ENCODE measurements at places on chromosomes 16 and 17.

DNA sequence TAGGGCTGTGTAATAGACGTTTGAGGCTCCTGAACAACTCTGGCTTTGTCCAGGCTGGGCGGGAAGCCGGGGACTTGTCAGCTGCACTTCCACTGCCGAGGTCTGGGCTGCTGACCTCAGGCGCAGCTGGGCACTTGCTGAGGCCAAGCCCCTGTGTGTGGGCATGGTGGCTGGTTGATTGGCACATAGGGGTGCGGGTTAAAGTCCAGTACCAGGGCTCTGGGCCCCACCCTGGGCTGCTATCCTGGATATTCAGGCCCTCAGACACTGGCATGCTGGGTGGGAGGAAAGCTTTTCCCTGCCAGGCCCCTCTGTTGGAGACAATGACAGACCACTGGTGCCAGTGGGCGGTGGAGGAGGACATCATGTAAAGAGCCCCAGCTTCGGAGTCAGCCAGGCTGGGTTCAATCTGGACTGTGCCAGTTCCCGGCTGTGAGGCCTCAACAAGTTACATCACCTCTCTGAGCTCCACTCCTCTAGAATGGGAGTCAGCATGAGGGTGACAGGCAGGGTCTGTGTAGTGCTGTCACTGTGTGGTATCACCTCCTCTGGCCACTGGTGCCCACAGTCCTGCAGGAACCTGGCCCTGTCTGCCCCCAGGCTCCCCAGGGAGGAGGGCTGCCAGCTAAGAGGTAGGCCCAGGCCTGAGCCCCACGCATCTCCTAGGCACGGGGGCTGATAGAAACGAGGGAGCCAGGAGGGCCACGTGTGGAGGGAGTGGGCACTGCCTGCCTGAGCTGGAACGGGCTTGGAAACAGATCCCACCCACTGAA, 42.5 kb downstream of the PSME3IP1 start:
- DNase-seq: no peak

DNA sequence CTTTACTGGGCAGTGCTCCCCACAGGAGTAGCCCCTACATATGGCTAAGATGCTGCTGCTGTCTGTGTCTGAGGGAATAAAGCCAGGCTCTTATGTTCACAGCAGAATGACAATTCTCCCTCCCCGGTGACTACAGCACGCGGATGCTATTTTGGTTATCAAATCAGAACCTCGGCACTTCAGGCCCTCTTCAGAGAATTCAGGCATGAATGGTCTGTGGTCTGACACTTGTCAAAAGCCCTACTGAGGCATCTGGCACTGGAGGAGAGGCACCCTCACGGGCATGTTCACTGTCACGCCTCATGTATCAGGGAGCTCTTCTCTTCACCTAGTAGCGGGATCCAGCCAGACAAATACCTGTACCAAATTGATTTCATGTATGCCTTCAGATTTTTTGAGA, 30.4 kb downstream of the KIAA0513 start:
- DNase-seq: no peak

DNA sequence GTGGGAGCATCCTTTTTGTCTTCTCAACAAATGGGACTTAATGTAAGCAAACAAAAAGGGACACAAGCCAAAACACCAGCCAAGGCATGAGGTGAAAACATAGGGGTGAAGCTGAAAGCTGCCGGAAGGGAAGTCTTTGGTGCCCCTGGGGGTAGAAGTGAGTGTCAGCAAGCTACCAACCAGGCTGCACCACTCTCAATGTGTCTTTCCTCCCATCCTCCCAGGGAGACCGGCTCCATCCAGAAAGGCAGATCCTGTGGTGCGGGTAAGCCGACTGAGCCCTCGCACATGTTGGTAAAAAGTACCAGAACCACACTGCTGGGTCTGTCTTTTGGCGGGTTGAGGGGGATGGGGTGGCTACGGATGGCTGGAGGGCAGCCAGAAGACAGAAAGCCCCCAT, 52.0 kb upstream of the SREBF1 start:
- DNase-seq: no peak

- DNase-seq: peak; percentile 10
Measured at GRCh38 chr16:30903002-30903401, 6.6 kb downstream of the CTF1 start.

- peak; percentile 86 for DNase-seq
Measured at GRCh38 chr17:63445571-63445953, 544 bp downstream of the CYB561 start.

- no peak for DNase-seq
Measured at GRCh38 chr17:2631211-2631610, 37.8 kb downstream of the PAFAH1B1 start.

GRCh38 chr16:17171250-17172143, 299.3 kb downstream of the XYLT1 start:
- no peak for DNase-seq

DNA sequence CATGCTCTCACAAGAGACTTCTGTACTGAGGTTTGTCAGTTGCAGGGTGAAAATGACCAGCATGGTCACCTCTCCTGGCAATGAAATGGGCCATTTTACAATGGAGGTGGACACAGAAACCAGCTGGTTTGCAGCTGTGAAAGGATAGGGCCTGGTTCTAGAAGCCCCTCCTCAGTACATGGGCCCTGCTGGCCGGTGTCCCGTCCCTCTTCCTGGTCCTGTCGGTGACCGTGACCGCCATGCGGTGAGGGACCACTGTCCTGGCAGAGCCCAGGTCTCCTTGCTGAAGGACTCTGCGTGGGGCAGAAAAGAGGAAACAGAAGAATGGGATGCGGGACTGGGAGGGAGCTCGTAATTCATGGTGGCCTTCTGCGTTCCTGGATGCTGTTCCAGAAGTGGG, 76.0 kb upstream of the ZNF423 start:
- no peak for DNase-seq

- no peak for DNase-seq
Measured at GRCh38 chr17:57035971-57036481, 49.0 kb upstream of the AKAP1 start.

- no peak for DNase-seq
Measured at GRCh38 chr16:84068041-84068440, 25.4 kb upstream of the SLC38A8 start.

DNA sequence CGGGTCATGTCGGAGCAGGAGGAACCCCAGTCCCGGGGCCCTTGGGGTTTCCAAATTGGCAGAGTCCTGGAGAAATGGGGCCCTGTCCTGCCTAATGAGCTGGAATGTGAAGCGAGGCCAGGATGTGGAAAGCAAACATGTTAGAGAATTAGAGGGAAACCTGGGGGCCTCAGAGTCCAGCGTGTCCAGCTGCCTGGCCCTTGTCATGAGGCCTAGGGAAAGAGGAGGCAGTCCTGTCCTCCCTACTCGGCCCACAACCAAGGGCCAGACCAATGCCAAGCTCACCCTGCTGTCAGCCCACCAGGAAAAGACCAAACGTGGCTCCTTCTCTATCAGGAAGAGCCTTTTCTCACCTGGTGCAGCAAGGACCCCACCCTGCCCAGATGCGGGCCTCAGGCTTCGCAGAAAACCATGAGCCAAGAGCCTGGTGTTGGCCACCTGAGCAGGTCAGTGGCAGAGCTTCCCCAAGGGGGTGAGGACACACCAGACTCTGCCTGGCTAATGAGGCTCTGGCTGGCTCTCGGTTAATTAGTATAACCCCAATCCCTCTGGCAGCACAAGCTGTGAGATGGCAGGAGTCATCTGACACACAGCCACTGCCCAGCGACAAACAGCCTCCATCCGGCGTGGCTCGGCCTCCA, 10.1 kb downstream of the TEKT5 start:
- DNase-seq: no peak

DNA sequence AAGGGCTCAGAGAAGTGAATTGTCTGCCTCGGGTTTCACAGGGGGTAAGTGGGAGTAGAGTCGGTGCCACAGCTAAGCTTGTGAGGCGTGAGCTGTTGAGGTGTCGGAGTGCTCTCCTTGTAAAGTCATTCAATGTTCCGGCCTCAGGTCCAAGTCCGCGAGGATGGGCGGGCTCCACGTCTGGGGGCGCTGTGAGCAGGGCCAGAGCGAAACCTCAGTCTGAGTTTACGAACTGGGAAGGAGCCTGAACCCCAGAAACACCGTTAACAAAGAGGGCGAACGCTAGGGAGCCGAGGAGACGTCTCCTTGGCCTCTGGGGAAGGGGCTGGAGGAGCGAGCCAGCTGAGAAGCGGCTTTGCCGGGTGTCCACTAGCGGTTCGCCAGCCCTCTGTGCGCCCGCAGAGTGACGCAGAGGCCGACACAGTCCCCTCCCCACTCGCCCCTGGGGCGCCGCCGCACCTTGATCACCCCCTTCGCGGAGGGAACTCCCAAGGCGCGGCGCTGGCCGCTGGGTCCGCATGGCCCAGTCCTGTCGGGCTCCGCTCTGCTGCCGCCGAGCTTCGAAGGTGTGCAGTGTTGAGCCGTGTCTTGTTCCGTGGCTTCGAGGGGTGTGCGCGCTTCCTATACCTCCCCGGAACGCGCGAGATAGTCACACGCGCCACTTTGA, 4.9 kb downstream of the IRX3 start:
- no peak for DNase-seq

DNA sequence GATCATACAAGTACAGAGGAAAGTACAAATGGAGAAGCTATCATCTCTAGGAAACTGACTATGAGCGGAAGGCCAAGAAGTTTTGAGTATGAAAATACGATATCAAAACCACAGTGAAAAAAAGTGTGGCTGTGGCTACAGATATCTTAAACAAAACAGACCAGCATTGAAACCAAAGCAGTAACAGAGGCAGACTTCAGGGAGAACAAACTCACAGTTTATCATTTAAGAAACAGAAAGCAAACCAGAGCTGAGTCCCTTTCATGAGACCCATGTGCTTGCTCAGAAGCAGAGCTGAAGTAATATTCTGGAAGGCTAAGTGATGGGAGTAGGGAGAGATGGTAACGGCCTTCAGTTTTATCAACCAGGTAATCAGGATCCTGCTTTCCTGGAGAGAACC, 317.8 kb downstream of the CA10 start:
- DNase-seq: no peak

DNA sequence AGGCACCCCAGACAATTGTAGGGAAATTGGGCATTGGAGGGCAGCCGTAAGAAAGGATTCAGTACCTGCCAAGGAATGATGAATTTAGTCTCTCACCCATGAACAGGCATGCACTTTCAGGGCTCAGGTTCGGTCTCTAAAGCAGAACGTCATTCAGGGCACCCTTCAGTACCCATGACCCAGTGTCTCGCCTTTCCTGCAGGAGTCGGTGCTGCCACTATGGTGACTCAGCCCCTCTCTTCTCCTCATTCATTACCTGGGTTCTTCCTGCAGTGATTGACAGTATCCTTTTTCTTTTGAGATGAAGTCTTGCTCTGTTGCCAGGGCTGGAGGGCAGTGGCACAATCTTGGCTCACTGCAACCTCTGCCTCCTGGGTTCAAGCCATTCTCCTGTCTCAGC, 8.4 kb downstream of the SOST start:
- DNase-seq: no peak

DNA sequence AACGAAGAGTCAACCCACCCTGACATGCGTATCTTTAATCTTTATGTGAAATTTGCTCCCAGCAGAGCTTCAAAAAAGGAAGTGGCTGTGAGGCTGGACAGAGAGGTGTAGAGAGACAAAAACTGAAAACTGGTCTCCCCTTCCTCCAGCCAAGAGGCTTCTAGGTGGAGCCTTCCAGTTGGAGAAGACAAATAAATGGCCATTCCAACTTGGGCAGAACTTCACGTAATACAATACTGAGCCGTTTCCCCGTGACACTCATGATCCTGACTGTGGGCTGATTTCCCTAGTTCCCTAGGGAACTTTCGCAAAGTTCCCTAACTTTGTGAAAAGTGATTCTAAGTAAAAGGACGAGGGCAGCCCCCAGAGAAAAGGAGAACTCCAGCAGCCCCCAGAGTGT, 78.8 kb downstream of the ZFHX3 start:
- no peak for DNase-seq

- peak; percentile 85 for DNase-seq
Measured at GRCh38 chr17:63701868-63702720, 2.2 kb upstream of the LIMD2 start.

DNA sequence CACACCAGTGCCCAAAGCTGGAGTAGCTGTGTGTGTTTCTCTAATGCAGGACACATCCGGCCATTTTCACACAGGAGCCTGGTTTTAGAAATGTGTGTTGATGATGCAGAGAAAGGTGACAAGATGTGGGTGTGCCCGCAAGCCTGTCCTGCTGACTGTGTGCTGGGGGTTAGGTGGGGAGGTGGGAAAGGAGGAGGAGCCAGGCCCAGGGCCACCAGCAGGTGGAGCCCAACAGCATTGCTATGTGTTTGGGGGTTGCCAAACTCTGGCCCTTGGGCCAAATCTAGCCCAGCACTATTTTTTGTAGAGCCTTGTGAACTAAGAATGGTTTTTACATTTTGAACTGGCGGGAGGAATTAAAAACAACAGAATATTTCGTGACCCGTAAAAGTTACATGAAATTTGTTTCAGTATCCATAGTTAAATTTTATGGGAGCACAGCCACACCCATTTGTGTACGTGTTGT, 61.7 kb upstream of the LGALS9 start:
- DNase-seq: peak; percentile 63

DNA sequence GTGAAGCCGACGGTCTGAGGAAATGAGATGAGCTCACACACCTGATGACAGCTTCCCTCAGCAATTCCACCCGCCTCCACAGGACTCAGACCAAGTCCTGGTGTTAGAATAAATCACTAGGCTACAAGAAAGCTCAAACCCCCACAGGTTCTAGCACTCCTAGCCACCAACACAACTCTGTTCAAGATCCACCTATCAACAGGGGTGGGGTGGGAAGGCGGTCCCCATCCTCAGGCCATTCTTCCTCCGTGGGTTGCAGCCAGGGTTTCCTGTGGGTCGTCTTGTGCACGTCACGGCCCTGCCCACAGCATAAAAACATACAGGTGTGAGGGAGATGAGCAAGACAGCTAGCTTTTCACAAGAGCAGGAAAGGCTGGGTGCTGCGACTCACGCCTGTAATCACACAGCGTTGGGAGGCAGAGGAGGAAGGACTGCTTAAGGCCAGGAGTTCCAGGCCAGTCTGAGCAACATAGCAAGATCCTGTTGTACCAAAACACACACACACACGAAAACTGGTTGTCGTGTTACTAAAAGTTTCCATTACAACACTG, 81.1 kb downstream of the ANKRD11 start:
- peak; percentile 76 for DNase-seq

GRCh38 chr16:10972819-10973464, 28.6 kb downstream of the CLEC16A start:
- no peak for DNase-seq

- DNase-seq: peak; percentile 74
Measured at GRCh38 chr16:81623365-81624102, 155.6 kb upstream of the PLCG2 start.

DNA sequence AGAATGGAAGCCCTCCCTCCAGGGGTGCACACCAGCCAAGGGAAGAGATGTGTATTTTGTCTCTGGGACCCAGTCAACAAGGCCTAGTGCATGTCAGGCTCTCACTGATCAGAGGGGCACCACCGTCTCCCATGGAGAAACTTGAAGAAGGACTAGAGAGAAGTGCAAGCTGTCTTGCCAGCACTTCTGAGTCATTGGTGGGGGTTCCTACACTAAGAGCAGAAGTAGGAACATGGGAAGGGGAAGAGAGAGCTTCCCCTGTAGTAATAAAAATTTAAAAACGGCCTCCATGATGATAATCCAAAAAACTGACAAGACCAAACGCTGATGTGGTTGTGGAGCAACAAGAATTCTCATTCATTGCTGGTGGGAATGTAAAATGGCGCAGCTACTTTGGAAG, 46.3 kb downstream of the DYNLRB2 start:
- DNase-seq: no peak
